NCI-H1105 (cell line): ENCODE measurements at places on chromosomes 7 and 10.

- peak; percentile 95 for DNase-seq
Observed at GRCh38 chr7:66204822-66205740, at the start of gene TPST1. Gene TPST1 (plus strand): TSS chr7:66205334. CDS start chr7:66240426, 35,092 bp downstream.

DNA sequence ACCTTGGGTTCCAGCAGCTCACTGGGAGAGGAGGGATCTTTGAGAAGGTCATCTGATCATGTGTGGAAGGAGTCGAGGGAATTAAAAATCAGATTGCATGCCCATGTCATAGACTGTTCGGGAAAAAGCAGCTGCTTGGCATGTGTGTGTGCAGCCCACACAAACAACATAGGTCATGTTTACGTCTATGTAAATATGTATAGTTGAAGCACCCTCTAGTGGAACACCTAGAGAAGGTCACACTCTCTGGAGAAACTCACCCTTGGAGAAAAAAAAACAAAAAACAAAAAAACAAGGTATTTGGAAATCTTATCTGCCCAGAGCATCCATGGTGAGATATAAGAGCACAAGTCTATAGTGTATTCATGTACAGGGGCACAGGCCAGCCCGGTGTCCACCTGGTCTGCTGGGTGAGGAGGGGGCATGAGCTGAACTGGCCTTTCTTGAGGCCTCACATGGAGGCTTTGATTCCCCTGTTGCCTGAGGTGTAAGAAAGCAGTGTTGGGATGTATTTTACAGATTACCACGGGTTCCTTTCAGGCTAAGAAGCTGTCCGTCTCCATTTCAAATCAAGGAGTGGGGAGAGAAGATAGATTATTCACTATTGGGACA, 98.0 kb downstream of the NPY start:
- peak; percentile 9 for DNase-seq

DNA sequence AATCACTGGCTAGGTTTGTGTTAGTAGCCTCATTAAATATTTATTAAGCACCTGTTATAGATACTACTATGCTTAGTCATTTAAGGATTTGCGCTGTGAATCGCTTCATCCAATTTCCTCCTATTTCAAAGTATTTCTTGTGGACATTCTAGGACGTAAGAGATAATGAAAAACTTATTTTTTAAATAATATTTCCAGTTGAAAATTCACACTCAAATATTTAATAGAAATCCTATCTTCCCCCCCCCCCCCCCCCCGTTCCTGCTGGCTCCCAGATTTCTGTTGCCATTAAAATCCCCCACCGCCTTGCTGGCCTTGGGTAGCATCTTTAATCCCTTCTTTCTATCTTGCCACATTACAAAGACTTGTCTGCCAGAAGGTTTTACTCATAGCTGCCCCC, 6.0 kb downstream of the INSYN2A start:
- no peak for DNase-seq

DNA sequence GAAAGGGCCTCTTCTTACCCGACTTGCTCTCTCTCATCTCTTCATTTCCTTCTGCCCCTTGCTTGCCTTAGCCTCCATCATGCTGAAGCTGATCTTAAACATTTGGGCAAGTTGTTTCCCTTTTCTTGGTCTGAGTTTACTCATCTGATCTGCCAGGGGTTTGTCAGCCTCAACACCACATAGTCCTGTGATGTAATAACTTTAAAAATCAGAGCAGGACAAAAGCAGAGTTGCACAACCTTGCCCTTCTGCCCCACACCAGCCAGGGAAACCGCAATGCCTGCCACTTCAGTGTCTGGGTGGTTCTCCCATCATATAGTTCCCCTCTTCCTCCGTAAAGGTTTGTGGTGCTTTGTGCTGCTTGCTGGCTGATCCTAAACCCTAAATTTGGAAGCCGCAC, 9.9 kb upstream of the LIPM start:
- DNase-seq = no peak

GRCh38 chr10:132037676-132037975, 28.1 kb upstream of the JAKMIP3 start:
- no peak for DNase-seq

- DNase-seq = peak; percentile 67
Observed at GRCh38 chr7:96236198-96237039, 85.5 kb downstream of the SLC25A13 start.

- no peak for DNase-seq
Observed at GRCh38 chr10:99457813-99458212, 27.4 kb upstream of the GOT1 start.

GRCh38 chr10:120433141-120433540, 23.9 kb upstream of the PLPP4 start:
- no peak for DNase-seq

DNA sequence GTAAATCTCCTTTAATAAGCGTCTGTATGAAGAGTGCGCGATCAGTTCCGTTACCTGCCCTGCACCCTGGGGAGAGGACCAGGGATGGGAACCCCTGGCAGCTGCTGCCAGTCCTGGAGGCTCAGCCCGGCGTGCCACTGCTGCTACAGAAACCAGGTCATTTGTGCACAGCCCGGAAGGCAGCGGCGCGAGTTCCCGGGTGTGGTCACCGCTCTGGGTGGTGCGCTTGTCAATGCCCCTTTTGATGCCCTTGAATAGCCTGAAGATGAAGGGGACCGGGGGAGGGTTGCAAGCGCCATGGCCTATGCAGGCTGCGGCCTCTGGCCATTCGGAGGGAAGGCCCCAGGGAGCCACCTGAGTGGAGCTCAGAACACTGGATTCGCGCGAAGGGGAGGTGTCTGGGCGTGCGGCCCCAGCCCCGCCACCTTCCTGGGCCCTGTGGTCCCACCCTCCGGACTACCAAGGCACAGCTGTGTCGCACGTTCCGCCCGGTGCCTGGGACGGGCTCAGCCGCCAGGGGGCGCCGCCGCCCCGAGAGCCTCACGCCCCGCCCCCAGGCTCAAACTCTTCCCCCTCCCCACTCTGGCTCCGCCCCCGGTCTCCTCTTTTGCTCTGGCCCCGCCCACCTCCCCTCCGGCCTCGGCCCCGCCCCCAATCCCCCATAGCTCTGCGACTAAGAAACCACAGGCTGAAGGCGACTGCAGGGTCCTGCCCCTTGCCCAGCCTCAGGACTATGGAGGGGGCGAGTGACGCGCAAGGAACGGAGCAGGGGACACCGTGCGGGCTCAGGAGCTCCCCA, 16.5 kb downstream of the AP5Z1 start:
- DNase-seq = no peak

- DNase-seq = no peak
Observed at GRCh38 chr10:796233-796632, 106.8 kb upstream of the DIP2C start.

DNA sequence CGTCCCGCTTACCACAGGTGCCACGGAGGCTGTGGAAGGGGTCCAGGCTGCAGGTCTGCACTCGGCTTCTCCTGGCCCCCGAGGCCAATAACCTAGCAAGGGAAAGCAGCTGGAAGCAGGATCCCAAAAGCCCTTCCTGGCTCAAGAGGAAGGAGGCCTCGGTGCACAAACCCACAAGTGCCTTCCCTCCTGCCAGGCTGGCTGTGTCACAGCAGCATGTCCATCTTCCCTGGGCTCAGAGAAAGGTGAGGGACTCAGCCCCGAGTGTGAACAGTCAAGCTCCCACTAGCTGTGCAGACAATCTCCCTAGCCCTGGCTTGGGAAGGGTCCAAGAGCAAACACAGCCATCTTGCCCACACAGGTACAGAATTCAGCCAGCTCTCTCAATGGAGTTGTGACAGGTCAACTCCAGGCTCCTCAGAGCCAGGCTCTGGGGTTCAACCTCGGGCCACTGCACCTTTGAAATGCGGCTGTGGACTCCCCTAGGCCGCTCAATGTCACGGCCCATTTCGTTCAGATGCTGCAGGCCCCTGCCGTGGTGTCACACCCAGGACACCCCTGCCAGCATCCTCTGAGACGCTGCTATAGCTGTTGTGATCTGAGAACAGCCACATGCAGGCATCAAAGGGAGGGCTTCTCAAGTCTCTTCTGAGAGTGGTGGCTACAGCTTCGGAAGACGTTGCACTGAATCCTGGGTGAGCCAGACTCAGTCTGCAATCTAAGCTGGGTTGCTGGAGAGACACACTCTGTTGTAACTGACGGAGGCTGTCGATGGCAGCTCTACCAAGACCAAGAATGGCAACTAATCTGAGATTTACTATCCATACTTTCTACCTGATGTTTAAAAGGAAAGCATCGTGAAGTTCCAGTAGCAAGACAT, 137.9 kb downstream of the DIP2C start:
- DNase-seq = no peak

- no peak for DNase-seq
Observed at GRCh38 chr10:115047705-115048104, 45.5 kb upstream of the ATRNL1 start.

- no peak for DNase-seq
Observed at GRCh38 chr7:3928727-3929515, 627.9 kb downstream of the SDK1 start.

DNA sequence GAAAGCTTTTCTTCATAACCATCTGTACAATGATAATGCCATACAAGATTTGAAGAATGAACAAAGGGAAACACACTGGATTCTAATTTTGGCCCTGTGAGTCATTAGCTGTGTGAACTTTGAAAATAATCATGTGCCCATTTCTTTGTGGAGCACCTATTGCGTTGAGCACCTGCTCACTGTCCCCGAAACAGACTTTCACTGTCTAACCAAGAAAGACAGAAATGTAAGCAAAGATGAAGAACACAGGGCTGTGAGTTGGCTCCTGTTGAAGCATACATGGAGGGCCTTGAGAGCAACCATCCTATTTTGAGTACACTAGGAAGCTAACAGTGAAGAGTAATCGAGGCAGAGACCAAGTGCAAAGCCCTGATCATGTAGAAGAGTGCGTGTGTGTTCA, 118.4 kb upstream of the SLC25A13 start:
- no peak for DNase-seq

- DNase-seq = no peak
Observed at GRCh38 chr7:77425101-77426051, 9.2 kb upstream of the GSAP start.

- DNase-seq = peak; percentile 47
Observed at GRCh38 chr10:22620140-22620857, 94.1 kb downstream of the PIP4K2A start.

DNA sequence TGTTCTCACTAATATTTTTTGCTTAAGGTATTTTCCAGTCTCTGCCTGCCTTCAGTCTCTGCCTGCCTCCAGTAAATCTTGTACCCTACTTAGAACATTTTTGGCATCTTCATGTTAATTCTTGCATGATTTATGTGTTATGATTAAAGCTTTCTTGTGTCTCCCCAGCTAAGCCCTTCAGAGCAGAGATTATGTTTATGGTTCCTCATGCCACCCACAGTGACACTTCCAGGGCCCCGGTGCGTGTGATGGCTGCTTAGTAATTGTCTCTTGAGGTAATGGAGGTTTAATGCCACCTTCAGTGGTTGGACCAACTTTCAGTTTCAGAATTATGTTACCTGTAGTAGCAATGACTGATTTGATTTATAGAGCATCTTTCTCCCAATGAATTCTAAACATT, 70.6 kb upstream of the MET start:
- DNase-seq = no peak

DNA sequence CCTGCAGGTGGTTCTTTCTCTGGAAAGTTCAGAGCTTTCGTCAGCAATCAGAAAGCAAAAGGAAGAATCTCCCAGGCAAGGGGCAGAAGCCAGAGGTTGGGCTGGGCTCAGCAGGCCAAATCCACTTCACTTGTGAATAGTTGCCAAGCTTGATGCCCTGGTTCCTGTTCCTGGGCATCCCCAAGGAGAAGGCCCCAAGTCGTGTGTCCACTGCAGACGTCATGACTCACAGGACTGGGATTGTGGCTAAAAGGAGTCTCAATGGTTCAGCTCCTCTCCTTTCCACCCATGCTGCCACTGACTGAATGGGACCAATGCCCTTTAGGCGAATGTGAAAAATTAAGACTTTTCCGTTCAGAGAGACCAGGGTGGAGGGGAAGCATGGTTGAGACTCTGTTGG, 38.6 kb upstream of the TRIM8 start:
- DNase-seq = no peak

GRCh38 chr10:51082857-51083256, 8.6 kb downstream of the PRKG1 start:
- DNase-seq = no peak

- DNase-seq = no peak
Observed at GRCh38 chr7:140196361-140197217, 19.8 kb upstream of the KDM7A start.

DNA sequence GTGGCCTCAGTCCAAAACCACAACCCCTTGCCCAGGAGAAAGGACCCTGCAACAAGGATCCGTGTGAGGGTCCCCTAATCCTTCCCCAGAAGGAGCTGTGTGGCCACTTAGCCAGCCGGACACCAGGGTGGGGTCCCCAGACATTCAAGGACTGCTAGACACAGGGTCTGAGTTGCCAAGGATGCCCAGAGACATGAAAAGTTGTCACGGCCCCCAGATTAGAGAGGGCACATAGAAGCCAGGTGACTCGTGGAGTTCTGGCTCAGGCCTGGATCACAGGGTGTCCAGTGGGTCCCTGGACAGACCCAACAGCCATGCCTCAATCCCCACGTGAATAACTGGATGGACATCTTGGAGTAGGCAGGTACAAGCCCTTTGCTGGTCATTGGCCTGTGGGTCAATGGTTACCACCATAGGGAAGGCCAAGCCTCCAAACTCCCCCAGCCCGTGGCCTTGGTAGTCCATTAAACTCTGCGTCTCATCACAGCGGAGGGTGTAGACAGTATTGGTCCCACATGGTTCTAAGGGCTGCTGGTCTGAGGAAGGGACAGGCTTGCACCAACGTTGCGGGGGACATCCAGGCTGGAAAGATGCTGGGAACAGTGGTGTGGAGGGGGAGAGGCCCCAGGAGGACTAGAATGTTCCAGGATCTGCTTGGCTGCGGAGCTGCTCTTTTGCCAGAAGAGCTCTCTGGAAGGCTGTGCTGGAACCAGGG, 205.9 kb upstream of the PPP2R2D start:
- DNase-seq = no peak

DNA sequence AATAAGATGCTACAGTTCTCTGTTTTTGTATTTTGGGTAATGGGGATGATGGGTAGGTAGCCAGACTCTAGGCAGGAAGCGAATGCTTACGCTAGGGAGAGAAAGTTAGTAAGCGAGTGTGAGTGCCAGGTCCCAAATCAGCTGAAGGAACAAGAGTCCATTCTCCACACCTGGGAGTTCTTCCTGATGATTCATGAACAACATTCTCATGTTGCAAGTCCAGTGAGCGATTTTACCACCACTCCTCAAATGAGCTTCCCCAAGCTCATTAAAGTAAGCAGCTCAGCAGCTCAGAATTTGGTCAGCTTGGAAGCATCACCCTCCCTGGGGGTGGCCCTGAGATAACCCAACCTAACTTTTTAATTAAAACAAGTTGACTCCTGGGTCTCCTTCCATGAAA, 27.3 kb downstream of the SH3PXD2A start:
- no peak for DNase-seq

- no peak for DNase-seq
Observed at GRCh38 chr10:56895306-56895705, 534.2 kb upstream of the ZWINT start.

- no peak for DNase-seq
Observed at GRCh38 chr7:132390705-132391104, 185.6 kb downstream of the PLXNA4 start.

- no peak for DNase-seq
Observed at GRCh38 chr7:68192941-68193340, 1196.3 kb downstream of the TYW1 start.
